ENCODE measurements at places on chromosomes 12 and 14.

DNA sequence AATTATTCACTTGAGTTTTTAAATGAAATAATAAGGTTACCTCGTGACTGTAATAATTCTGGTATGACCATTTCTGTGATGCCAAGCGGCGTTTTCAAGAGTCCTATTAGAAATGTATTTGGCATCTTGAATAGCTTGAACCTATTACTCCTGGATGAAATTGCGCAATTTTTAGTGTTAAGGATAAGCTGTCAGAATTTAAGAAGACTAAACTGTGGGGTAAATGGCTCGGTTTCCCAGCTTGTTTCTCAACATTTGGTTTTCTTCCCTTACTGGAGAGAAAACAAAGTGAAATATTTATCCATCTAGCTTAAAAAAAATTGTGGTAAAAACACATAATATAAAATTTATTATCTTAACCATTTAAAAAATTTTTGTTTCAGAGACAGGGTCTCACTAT lies 26.8 kb downstream of the PCNX1 start:
- no peak for DNase-seq

GRCh38 chr14:22907429-22907828 lies 11.5 kb downstream of the RBM23 start:
- DNase-seq = no peak

- no peak for DNase-seq
Measured at GRCh38 chr12:8852119-8852518, 29.7 kb downstream of the A2ML1 start.

DNA sequence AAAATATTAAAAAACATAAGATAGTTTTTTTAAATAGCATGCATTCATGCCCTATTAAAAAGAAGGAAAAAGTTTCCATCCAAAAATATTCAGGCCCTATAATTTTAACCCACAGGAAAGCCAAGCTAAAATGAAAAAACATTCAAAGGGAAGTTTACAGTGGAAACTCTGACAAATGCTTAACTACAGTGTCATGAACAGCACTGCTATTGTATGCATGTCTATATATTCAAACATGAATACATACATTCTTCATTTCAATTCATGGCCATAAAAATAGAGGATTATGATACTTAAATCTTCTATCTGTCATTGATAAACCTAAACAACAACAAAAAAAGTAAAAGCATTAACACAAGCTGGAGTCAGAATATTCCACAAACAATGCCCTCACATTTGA lies 67.4 kb downstream of the PPP2R5E start:
- no peak for DNase-seq
